ENCODE measurements at places on chromosomes 7 and 10.

DNA sequence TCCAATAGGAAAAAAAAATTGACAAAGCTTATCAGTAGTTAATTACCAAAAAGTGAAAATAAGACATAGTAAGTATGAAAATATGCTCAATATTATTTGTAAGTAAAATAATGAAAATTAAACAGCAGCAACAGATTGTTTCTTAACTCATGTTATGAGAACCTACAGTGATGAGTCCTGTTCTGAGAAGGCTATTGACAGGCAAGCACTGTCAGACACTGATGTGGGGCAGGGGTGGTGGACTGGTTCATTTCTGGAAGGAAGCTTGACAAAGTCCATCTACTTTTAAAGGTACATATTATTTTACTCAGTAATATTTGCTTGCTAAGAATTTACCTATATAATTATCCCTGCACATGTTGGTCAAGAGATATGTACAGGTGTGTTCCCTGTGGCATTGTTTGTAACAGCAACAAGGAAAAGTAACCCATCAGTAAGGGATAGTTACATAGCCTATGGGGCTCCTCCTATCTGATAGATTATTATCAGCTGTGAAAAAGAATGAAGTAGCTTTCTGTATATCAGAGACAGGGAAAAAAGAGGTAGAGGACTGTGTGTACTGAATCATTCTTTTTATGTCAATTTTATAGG, 161.6 kb downstream of the RTKN2 start:
- no peak for ATAC-seq

DNA sequence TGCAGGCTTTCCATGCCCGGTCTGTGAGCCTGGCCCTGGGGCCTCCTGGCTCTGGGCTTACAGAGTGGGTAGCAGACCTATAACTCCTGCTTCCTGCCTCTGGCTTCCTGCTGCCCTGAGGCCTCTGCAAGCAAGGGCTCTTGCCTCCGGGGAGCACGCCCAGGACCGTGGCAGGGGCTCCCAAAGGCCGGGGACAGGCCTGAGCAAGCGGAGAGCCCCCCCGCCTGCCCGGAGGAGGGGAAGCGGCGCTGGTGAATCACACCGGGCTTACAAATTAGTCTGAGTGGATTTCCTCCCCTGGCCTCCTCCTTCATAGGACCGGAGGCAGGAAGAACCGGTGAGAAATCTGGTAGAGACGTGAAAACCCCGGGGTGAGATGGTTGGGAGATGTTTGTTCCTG, 1.5 kb upstream of the MYL10 start:
- ATAC-seq = peak; percentile 80

GRCh38 chr7:85041605-85042216, 145.1 kb downstream of the SEMA3D start:
- ATAC-seq = peak; percentile 71

DNA sequence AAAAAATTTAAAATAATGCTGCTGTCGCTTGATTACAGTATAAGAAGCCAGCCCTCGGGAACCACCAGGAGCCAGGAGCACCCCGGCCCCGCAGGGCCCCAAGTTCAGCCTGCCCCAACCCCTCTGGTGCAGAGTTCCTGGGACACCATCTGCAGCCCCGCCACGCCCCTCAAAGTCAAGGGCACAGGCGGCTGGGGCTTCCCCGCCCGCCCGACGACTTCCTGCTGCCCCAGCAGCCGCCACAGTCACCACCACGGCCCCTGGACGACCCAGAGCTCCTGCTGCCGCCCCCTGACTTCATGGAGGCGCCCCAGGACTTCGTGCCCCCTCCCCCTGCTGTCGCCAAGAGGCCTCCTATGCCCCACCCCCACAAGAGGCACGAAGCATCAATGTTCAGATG, 103.6 kb upstream of the PDSS1 start:
- no peak for ATAC-seq

DNA sequence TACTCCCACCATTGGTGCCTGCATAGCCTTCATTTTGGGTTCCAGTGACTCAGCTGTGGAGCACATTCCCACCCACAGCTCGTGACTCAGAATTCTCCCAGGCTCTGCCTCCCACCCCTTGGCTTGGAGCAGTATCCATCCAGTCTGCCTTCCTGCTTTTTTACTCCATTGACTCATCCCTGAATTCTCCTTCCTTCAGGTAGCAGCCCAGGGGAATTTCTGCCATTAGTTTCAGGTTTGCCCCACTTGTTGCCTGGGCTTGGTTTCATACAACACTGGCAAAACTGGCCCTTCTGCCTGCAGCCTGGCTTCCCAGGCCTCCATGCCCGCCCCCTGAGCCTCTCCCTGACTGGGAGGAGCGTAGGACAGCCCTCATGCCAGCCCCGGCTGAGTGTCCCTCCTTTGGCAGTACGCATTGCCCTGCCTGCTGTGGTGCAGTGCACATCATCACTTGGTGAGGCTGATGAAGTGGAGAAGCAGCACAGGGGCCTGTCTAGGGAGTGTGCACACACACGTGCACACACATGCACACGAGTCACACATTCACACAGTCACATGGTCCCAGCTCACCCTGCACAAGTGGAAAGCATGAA, 55.0 kb downstream of the SNX10 start:
- ATAC-seq = peak; percentile 98

DNA sequence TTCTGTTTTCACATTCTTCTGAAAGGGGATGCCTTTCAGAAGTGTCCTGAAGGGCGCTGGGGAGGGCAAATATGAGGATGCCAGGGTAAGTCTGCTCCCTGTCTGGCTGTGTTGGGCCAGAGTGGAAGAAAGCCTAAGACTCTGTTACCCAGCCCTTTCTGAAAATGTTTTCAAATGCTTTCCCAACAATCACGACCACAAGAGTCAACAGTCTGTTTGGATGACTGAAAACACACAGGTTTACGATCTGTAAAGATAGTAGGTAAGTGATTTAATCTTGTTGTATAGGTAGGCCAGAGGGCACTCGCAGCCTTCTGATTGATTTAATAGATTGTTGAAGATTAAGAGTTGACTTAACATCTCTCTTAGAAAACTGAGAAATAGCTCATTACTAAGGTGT, 13.2 kb downstream of the SGPL1 start:
- no peak for ATAC-seq

DNA sequence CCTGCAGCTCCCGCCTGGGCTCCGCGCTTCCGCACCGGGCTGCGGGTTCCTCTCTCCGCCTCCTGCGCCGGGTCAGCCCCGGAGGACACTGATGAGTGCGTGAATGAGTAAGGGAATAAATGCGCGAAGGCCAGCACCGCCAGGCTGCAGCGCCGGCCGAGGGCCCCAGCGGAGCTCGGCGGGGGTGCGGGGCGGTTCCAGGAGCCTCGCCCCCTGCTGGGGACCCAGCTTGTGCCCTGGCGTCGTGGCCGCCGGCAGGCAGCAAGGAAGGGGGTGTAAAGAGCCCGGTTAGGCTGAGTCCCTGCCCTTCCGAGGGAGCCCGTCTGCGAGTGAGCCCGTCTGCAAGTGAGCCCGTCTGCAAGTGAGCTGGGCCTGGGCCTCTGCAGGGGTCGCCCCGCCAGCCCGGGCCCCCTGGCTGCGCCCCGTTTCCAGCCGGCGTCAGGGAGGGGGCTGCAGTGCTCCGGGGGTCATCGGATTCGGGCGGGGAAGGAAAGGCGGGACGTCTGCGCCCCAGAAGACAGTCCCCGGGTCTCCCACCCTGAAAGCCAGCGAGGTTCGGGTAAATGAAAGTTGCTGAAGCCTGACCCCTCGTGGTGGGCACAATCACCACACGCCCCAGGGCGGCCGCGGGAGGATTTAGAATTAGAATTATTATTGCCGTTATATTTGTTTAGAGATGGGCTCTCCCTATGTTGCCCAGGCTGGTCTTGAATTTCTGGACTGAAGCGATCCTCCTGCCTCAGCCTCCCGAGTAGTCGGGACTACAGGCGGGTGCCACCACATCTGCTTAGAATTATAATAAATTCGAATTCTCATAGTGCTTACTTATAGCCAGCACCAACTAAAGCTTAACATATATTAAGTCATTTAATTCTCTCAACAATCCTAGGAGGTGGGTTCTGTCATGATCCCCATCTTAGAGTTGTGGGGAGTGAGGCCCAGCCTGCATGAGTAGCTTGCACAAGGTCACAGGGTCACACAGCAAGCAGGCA, 8.6 kb upstream of the CRYGN start:
- peak; percentile 67 for ATAC-seq

- no peak for ATAC-seq
Measured at GRCh38 chr7:12708314-12708713, 20.9 kb downstream of the ARL4A start.

DNA sequence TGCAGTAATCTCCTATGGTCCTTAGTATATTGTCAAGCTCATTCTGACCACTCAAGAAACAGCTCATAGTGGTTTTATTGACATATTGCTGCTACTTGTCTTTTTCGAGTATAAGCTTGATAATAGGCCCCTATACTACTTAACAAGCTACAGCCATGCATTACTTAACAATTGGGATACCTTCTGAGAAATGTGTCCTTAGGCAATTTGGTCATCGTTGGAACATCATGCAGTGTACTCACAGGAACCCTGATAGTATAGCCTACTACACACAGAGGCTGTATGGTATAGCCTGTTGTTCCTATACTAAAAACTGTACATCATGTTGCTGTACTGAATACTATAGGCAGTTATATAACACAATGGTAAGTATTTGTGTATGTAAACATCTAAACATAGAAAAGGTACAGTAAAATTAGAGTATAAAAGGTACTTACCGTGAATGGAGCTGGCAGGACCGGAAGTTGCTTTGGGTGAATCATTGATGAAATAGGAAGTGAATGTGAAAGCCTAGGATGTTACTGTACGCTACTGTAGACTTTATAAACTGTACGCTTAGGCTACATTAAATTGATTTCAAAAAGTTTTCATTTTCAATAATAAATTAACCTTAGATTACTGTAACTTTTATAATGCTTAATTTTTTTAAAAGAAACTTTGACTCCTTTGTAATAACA, 160.9 kb downstream of the LRRC4 start:
- no peak for ATAC-seq

GRCh38 chr7:116337800-116338199, 127.5 kb downstream of the TES start:
- ATAC-seq = no peak

- no peak for ATAC-seq
Measured at GRCh38 chr10:86965986-86966654, 2.2 kb upstream of the ADIRF start.

GRCh38 chr7:50497068-50497642, 47.0 kb upstream of the FIGNL1 start:
- peak; percentile 26 for ATAC-seq

- no peak for ATAC-seq
Measured at GRCh38 chr7:90681336-90682022, 85.4 kb downstream of the CDK14 start.

GRCh38 chr7:112052498-112052897, 153.7 kb downstream of the DOCK4 start:
- no peak for ATAC-seq

- no peak for ATAC-seq
Measured at GRCh38 chr7:44595934-44596635, 10.3 kb upstream of the OGDH start.

DNA sequence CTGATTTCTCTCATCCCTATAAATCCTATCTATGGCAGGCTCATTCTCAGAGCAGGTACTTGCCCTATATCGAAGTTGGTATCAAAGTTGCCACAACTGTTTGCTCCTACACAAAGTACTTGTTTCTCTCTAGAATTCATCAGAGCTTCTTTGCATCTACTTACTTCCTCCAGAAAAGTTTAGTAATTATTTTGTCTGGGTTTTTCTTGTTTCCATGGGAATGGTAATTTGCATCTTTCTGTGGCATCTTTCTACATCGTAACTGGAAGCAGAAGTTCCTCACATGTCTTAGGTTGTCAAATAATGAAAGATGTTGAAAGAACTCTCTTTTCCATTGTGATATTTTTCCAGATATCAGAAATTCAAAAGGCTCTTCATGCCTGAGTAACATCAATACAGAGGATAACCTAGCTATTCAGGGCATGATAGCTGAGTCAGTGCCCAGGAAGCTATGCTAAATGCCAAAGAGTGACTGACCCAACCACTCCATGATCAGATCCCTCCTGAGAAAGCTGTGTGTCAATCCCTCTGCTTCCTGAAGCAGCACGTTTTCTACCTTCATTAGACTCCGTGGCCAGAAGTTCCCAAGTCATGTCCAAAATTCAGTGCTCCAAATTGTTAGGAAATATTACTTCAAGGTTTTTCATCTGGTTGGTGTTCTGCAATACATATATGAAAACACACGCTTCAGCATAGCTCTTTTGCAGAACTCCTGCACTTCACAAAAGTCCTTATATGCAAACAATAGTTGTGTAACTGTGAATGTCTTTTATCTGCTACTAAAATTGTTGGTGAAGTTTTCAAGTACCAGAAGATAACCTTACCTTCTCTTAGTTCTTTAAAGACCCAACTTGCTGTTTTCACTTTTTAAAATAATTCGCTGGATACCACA, 216.5 kb downstream of the VTI1A start:
- peak; percentile 79 for ATAC-seq

DNA sequence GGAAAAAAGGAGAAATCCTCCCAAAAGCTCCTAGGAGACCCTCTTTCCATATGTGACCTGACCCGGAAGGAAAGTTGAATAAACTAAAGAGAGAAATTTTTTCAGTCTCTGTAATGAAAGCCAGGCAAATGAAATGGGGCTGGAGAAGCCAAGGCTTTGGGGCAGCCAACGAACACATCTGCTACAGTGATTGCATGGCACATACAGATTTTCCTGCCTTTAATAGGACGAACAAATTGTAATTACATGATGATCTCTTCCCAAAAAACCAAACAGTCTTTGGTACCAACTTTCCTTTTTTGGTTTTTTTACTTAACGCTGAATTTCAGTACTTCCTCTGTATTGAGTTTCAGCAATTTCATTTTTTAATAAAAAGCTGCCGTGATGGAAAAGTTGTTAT, 23.5 kb upstream of the PTN start:
- no peak for ATAC-seq

- no peak for ATAC-seq
Measured at GRCh38 chr7:70082099-70082611, 483.9 kb downstream of the AUTS2 start.

DNA sequence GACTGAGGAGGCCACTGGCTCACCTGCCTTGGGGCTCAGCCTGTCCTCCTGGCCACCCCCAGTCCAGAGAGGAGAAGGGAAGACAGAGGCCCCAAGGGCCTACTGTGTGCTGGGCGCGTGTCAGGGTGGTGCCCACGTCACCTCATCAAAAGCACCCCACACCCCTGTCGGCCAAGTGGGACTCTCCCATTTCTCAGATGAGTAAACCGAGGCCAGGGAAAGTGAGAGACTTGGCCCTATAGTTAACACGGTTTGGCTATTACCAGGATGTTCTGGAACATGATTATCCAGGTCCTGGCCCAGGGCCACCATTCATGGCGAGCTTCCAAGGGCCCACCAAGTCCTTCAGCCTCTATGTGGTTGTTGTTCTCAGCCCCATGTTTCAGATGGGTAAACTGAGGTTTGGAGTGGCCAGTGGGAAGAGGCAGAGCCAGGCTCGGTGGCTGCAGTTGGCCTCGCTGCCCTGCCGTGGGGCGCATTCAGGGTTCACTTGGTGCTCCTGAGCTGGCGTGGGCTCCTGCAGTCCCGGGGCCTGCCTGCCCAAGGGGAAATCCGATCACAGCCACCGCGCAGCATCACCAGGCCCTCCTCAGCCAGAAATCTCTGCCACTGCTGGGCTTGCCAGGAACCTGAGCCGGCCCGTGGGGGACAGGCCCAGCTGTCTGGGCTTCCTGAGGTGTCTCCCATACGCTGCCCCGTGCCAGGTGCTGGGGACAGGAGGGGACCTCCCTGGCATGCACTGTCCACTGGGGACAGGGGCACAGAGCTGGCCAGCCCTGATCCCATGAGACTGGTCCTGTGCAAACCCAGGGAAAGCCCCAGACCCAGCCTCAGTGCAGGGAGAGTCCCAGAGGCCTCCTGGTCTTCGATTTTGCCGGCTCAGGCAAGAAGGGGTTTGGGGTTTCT, 117.7 kb upstream of the TNRC18 start:
- peak; percentile 21 for ATAC-seq
